ENCODE measurements at places on chromosomes 3 and 15.

- no peak for DNase-seq
Measured at GRCh38 chr3:197028728-197029510, 698 bp downstream of the MELTF start.

DNA sequence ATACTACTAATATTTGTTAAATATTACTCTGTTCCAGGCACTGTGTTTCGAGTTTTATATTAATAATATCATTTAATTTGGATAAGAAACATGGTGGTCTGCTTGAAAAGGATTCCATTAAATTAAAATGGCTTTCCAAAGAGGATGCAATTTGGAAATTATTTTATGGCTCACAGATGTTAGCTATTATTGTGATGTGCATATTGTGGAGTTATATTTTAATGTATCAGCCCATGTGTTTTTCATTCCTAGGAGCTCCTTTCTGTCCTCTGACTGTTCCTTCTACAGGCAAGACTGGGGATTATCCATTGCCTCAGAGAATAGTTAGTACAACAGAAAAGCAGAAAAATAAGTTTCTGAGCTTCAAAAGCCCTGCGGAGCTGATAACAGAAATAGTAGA lies 376.7 kb upstream of the PDZRN3 start:
- no peak for DNase-seq

- no peak for DNase-seq
Measured at GRCh38 chr3:149145974-149146373, 16.5 kb downstream of the HPS3 start.

DNA sequence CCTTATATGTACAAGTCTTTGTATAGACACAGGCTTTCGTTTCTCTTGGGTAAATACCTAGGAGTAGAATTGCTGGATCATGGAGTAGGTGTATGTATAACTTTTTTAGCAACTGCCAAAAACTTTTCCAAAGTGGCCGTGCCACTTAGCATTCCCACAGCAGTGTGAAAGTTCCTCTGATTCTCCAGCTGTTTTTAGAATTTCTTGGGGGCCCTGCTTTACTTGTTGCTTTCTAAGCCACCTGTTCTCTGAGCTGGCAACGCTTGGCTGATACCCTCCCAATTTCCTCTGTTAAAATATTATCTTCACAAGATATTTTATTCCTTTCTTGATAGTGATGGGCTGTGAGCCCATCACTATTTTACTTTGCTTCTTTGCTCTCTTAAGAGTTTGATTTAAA lies 19.2 kb downstream of the LIMD1 start:
- DNase-seq = no peak

DNA sequence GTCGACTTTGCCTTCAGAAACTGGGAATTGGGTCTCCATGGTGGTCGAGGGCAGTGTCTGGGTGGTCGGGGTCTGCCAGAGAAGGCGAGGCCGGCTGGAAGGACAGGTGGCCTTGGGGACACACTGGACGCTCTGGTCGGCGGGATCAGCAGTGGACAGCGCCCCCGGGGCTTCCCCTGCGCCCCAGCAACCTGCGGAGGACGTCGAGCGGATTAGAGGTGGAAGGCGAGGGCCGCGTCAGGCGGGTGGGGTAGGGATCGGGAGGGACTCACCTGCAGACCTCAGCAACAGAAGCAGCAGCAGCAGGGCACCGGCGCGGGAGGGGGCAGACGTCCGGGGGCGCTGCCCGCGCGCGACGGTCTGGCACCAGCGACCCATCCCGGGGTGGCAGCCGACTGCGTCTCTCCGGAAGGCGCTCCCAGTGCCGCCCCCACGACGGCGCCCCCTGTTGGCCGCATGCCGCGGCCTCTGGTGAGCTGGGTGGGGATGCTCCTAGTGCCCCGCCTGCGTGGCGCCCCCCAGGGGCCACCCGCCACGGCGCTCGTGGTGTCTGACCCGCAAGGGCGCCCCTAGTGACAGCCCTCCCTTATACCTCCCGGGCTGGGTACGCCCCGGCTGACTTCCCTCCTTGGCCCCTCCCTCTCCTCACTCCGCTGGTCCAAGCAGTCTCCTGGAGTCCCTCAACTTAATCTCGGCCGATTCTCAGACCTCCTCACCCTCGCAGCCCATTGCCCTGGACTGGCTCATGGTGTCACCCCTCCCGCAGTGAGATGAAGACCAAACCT lies at the start of gene PRSS50:
PRSS50 (minus strand) TSS at position 423 of the 785 bp plus-strand sequence; CDS start at position 378, 45 bp downstream.
- no peak for DNase-seq

- no peak for DNase-seq
Measured at GRCh38 chr3:20692675-20693074, 506.7 kb upstream of the SGO1 start.

- DNase-seq = no peak
Measured at GRCh38 chr15:84081391-84082168, 154.0 kb upstream of the GOLGA6L4 start.

DNA sequence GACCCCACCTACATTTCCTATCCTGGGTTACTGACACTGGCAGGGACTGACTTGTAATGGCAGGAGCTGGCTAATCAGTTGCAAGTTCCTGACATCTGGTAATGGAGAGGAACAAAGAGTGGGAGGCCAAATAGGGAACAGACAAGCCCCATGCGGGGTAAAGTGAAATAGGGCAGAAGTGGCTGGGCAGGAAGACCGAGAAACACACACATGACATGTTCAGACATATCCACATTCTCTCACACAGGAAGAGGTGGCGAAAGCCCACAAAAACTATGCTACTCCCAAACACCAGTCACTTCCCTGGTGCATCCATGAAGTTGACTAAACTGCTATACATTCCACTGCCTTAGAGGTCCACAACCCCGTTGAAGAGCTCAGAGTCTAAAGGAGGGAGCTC lies 394.1 kb upstream of the TBL1XR1 start:
- DNase-seq = no peak

GRCh38 chr3:108017587-108017986 lies 73.2 kb downstream of the CD47 start:
- no peak for DNase-seq

DNA sequence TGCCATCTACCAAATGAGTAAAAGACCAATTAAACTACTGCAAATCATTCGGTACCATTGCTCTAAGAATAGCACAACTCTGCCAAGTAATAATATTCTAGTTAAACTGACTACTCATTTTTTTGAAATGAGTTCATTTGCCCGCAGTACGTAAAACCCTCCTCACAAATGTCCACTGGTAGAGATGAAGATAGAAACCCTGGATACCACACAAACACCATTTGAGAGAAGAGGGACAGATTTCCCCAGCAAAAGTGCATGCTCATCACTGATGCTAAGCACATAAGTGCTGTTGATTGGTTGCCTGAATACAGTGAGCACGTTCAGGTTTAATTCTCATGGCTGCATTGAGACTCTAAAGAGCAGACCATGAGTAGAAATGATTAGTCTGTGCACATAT lies 34.6 kb upstream of the SEMA6D start:
- DNase-seq = no peak

- peak; percentile 30 for DNase-seq
Measured at GRCh38 chr3:195907934-195908693, at the start of gene TNK2. Gene TNK2, minus strand, starts transcription at chr3:195908551. Its CDS starts 19,963 bp downstream, at chr3:195888588.

All from activated CD8-positive, alpha-beta memory T cell treated with anti-CD3 and anti-CD28 coated beads for 48 hours (primary cell).